Osteoblast (primary cell): ENCODE measurements at places on chromosomes 5 and 9. TPM values are rescaled to one million over a fixed set of nuclear protein-coding genes. Genes with fewer than 3 reads are reported as not detected.

The FAM221B gene
- not detected in 2 replicates for total RNA-seq

The ANKRD55 gene
- not detected in 2 replicates for total RNA-seq

The POC5 gene
- 10.9 and 12.7 TPM in 2 replicates for total RNA-seq

The C9 gene
- total RNA-seq: 0.36 TPM in 1 of 2 replicates, not detected in the other

The POU5F2 gene
- 1.8 and 2.9 TPM in 2 replicates for total RNA-seq

The BARHL1 gene
- total RNA-seq: not detected in 2 replicates

The ERBIN gene
- 189 and 199 TPM in 2 replicates for total RNA-seq

The CEL gene
- total RNA-seq: under 0.01 TPM in 1 of 2 replicates, not detected in the other

The PCA3 gene
- total RNA-seq: under 0.01 and 0.36 TPM in 2 replicates

The CDKN2A gene
- total RNA-seq: 32.1 and 37.6 TPM in 2 replicates

The QRFP gene
- total RNA-seq: not detected in 2 replicates

The ZNG1C gene
- 14.4 and 17.0 TPM in 2 replicates for total RNA-seq
